ENCODE measurements at places on chromosomes 6 and 20.

DNA sequence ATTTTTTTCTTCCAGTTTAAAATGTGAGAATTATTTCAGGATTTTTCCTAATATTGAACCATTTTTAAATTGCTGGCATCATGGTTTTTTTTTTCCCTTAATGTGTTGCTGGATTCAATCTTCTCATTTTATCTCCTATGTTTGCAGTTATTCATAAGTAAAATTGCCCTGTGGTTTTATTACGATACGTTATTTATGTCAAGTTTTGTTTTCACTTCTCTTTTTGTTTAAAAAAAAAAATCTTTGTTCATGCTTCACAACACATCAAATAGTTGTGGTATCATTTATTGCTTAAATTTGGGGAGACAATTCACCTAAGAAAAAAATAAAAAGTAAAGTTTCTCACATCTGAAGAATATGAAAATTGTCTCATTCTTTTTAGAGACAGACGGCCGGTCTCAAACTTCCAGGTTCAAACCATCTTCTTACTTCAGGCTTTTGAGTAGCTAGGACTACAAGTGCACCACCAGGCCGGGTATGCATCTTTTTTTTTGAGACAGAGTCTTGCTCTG lies 239.3 kb upstream of the ID4 start:
- DNase-seq, result no peak

DNA sequence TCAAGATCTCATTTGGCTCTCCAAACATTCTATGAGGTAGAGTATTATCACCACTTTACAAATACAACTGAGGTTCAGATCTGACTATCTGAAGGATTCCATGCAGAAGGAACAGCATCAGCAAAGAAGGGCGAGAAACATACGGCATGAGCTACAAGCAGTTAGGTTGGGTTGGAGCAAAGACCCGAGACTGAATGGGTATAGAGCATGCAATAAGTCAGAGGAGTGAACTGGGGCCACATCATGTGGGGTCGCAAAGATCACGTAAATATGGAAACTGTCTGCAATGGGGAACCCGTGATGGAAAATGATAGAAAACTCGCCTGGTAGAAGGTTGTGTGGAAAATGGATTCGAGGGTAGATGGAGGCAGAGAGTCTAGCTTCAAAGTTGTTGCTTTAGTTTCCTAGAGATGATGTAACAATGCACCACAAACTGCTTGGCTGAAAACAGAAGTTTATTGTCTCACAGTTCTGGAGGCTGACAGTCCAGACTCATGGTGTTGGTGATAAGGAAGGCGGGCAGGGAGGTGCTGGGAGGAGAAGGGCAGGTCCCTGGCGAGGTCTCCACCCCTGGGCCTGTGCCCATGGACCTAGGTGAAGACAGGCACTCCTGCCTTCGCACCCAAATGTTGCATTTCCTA lies 44.3 kb upstream of the BCLAF1 start:
- DNase-seq, result no peak

GRCh38 chr6:157267109-157267611 lies 56.2 kb downstream of the TMEM242 start:
- DNase-seq, result no peak

DNA sequence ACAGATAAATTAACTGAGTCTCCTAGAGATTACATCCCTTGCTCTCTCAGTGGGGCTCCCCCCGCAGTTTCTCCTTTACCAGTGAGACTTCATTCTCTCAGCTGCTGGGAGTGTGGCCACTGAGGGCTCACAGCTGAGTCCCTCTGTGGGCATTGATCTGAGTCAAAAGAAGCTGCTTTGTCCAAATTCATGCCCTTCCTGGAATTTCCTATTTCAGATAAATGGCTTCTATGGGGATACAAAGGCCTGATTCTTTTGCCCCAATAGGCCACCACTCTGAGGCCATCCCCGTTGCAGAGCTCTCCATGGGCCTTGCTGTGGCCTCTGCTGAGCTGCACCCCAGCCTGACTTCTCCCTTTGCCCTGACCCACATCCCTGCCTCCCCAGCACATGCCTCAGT lies 10.0 kb downstream of the CST5 start:
- DNase-seq, result no peak

DNA sequence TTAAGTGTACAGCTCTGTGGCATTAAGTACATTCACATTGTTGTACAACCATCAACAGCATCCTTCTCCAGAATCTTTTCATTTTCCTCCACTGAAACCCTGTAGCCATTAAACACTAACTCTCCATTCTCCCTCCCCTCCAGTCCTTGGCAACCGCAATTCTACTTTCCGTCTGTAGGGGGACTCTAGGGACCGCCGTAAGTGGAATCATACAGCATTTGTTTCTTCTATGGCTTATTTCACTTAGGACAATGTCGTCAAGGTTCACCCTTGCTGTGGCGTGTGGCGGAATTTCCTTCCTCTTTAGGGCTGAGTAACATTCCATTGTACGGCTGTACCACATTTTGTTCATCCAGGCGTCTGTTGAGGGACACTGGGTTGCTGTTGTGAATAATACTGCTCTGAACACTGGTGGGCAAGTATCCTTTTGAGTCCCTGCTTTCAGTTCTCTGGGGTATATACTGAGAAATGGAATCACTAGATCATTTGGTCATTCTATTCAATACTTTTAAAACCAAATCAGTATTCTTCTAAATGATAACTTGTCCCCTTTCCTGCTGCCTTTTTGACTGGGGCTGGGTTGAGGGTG lies 50.7 kb downstream of the PPP1R3G start:
- no peak for DNase-seq

GRCh38 chr20:237929-238328 lies 10.9 kb downstream of the DEFB129 start:
- DNase-seq, result no peak

DNA sequence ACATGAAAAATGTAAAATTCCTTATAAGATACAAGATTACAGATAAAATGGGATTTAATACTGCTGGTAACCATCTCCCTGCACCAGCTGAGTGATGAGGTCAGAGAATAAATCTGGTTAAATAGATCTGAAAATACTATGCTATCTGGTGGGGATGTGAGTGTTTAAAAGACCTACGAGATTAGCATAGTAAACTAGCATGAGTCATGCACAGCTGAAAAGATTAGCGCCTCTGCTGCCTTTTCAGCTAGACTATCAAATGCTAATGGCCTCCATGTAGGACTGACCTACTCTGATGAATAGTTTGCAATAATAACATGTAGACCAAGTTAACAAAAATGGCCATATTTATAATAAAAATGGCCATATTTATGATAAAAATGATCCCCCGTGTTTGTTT lies 553.3 kb downstream of the C6orf118 start:
- no peak for DNase-seq

DNA sequence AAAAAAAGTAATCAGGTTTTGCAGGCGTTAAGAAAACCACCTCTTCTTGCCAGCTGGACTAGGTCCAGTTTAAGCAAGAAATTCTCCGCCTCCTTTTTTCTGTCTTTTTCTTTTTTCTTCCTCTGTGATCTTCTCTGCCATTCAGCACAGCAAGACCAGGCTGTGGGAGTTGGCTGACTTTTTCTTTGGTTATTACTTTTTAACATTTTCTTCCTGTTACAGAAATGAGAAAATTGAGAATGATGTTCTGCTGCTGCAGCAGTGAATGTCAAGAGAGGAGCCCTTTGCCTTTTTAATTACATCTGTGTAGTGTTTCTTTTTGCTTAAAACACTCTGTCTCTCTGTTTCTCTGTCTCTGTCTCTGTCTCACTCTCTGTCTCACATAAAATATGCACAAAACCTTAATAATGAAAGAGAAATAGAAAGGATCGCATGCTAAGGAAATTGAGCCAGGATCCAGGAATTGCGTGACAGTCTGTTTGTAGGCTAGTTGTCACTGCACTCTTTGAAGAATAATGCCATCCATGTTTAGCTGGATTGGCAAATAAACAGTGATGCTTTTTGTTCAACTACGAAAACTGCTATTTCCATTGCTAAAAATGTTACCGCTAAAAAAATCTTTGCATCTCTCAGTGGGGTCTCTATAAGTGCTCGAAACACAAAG lies 103.2 kb upstream of the SUPT3H start:
- no peak for DNase-seq

DNA sequence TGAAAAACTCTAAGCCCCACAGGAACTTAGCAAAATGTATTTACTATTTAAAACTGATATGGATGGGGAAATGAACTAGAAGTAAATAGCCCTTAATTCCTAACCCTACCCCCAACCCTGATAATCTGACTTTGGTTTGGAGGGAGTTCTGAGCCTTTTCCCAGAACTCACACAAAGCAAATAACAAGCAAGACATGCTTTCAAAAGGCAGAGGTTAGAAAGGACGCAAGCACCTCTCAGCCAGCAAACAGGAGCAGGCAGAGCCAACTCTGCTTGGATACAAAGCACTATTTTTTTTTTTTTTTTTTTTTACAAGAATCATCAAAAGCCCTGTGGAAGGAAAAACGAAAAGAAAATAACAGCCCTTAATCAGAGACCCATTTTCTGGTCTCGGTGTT lies 58.7 kb downstream of the SLC22A23 start:
- no peak for DNase-seq

- DNase-seq, result no peak
These were observed 978 bp downstream of the HLA-A start for GRCh38 chr6:29943053-29943966.

DNA sequence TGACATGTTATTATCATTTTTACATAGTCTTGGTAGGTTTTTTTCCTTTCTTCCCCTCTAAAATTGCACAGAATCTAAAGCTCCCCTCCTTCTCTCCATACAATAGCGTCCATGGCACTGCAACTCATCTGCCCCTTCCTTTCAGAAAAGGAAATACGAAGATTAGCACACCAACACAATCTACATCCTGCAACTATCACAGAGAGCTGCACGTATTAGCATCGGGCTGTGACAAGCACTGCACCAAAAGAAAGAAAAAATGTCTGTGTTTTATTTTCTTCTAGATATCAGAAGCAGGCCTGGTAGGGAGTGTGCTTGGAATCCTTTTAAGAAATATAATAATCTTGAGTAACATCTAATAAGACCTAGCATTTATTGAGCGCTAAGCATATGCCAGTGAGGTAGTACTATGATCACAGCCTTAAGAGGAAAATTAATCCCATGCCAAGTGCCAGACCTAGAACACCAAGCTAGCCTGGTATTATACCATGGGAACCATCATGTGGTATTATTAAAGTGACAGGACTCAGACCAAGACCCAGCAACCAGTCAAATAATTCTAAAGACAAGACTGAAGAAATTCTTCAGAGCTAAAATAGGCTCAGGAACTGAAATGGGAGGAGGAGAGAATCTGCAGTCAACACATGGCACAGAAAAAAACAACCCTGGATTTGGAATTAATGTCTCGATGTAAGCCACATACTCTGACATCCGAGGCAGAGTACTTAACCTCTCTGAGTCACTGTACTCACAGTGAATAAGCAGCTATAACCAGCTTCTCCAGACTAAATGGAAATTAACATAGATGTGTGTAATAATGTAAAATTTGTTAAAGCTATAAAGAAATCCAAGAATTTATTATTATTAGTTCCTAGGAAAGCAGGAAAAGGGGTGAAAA lies 124.3 kb downstream of the IPCEF1 start:
- no peak for DNase-seq

DNA sequence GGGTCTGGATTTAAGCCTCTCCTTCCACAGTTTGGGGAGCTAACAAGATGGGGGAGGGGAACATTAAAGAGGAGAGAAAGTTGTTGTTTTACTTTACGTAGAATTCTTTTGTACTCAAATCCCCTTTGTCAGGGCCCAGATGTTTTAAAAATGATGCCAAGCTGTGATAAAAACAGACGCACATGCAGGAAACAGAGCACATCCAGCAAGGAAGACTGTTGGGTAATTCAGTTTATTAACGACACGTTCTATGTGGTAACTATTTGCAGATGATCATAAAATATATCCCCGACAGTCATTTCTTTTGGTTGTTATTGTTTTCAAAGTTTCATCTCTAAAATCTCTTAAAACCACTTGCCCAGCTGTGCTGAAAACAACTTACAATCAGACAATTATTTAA lies 307.0 kb upstream of the PRDM1 start:
- DNase-seq, result no peak

DNA sequence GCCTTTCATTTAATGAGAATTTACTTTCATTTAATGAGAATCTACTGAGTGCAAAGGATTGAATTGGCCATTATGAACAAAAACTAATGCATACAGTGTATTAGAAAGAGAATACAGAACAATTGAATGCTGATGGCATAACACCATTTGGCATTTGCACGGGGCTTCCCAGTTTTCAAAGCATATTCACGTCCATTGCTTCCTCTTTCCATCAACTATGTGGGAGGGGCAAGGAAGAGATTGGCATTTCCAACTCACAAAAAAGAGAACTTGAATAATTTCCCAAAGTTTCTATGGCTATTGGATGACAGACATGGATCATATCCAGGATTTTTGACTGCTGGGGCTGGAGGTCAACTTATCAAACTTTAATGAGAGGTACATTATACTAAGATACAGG lies 23.2 kb upstream of the ARG1 start:
- no peak for DNase-seq

GRCh38 chr6:46549155-46549554 lies 57.9 kb upstream of the RCAN2 start:
- no peak for DNase-seq

DNA sequence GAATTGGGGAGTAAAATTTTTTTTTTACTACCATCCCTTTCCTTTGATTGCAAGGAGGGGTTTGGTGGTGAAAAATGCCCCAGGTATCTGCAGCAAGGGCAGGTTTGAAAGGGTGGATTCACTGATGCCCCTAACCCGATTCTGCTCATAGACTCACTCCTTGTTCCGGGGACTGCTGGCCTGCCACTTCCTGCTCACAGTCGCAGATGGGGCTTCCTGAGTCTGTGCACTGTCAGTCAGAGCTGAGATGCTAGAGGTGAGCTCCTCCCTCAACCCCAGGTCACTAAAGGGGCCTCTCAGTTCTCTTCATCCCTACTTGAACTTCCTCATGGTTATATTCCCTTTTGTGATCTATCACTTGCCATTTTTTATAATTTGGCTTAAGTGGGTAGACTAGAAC lies 357.9 kb downstream of the FARS2 start:
- DNase-seq, result no peak

GRCh38 chr6:56689114-56689513 lies 46.4 kb upstream of the DST start:
- DNase-seq, result no peak

DNA sequence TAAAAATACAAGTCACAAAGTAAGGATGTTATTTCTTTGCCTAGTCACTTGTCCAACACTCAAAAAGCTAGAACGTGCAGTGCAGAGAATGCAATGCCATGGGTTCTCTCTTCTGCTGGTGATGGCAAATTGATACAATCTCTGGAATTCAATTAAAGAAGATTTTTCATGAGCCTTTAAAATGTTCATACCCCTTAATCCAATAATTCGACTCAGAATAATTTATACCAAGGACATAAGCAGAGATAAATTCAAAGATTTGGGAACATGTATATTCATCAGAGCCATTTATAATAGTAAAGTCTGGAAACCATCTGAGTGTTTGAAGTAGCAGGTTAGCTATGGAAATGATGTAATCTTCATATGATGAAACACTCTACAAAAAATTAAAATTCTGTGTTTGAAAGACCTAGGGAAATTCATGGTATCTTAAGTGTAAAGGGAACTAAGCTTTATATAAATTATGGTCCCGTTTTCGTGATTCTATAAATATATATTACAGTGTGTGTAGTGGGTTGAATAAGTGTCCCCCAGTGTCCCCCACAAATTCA lies 2.8 kb upstream of the AGPAT4 start:
- no peak for DNase-seq

Measured in activated CD8-positive, alpha-beta memory T cell treated with anti-CD3 and anti-CD28 coated beads for 1 hour (primary cell).